ENCODE measurements at places on chromosomes 4 and X. TPM values are rescaled to one million over a fixed set of nuclear protein-coding genes. Genes with fewer than 3 reads are reported as not detected.

The GDPD2 gene
- total RNA-seq, result 0.30 TPM

- no peak for DNase-seq
Measured at GRCh38 chrX:77918568-77918967, 8.1 kb downstream of the ATP7A start.

The RAB40AL gene
- total RNA-seq, result 0.59 TPM

The MAGED4B gene
- 8.6 TPM for total RNA-seq

DNA sequence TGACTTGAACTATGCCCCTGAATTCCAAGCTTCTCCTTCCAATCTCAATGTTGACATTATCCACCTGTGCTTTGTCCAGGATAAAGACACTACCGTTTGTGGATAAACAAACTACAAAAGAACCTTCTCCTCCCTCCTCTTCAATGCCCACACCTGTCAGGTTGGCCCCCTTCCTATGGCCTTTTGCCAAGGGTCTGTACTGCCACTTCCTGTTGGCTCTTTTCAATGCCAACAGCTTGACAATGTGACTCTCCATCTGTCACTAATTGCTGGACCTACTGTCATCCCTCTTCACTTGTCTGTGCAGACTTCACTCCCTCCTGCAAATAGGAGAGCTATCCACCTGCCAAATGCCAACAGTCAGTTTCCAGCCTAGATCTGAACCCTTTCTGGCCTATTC, 35.8 kb upstream of the MID1 start:
- no peak for DNase-seq

The TRIM61 gene
- total RNA-seq, result 1.2 TPM

The NAA11 gene
- not detected for total RNA-seq

The NDNF gene
- total RNA-seq, result 21.7 TPM

- no peak for DNase-seq
Measured at GRCh38 chrX:70485466-70485865, 40.8 kb downstream of the DLG3 start.

GRCh38 chrX:95539041-95539440, 1145.6 kb upstream of the DIAPH2 start:
- no peak for DNase-seq

GRCh38 chrX:71632923-71633657, 14.8 kb upstream of the CXCR3 start:
- no peak for DNase-seq

- peak; percentile 0 for DNase-seq
Measured at GRCh38 chrX:134936542-134936941, 54.2 kb upstream of the SMIM10 start.

DNA sequence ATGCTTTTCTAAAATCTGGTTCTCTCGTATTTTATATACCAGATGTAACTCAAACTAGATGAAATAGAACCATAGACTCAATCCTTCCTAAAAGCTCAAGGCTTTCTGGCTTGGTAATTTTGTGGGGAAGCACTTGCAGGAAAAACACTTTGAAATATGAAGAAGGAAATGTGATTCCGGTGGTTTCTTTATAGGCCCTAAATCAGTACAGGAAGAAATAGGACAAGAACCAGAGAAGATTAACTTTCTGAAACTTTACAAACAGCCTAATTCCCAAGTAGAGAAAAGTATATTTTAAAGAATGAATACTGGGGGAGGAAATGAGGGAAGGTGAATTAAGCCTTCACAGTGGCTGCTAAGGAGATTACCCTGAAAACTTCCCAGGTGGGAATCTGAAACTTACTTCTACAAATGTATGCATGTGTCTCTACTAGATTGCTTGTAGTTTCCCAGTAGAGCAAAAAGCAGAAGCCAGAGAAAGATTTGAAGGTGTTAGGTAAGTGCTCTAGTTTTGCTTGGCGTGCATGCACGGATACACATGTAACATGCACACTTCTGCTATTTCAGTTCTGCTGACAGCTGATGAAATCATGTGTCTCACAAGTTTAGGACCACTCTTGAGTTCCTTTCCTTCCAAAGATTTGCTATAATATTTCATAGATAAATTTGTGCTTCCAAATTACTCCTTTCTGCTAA, 92.1 kb downstream of the AFF1 start:
- DNase-seq, result no peak

GRCh38 chr4:28787947-28788346, 1927.3 kb downstream of the STIM2 start:
- no peak for DNase-seq

- DNase-seq, result no peak
Measured at GRCh38 chrX:17732138-17732783, 5.0 kb upstream of the SCML1 start.

The TMEM31 gene
- total RNA-seq, result not detected

- no peak for DNase-seq
Measured at GRCh38 chr4:176671532-176671931, 121.2 kb downstream of the VEGFC start.

DNA sequence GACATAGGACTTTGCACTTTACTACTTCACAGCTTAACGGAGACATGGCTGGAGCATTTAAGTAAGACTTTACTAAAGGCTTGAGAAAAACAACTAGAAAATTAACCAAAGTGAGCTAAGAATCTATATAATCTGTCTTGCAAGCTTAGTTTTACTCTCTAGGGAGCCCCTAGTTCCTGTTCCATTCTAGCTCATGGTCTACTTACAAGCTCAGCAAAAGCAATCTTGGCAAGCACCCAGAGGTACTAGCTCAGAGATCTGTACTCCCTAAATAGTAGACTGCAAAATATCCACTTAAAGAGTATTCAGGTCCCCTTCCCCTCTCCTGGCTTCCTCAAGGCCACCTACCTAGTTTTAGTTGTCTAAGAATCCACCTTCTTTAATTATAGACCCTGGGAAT, 469.0 kb downstream of the IDS start:
- peak; percentile 32 for DNase-seq

DNA sequence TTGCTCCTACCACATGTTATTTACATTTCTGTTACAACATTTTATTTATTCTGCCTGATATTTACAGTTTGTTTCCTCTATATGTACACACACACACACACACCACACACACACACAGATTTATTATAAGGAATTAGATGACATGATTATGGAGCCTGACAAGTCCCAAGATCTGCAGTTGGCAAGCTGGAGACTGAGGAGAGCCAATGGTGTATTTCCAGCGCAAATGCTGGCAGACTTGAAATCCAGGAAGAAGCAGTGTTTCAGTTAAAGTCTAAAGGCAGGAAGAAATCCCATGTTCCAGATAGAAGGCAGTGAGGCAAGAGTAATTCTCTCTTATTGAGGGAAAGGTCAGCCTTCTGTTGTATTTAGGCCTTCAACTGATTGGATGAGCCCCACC, 1.8 kb upstream of the KLHL4 start:
- DNase-seq, result no peak

DNA sequence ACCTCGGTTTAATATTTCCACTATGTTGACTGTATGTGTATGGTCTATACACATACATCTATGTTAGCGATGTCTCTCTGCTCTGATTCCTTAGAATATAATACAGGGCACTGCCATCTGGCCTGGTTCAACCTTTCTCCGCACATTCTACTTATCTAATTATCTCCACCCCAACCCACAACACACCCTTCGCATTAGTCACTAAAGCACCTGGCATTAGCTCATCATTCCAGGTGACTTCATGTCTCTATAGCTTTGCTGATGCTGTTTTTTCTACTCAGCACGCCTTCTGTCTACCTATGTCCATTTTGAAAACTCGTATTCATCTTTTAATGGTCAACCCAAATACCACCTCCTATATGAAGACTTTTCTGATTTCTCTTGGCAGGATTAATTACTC, 425.2 kb upstream of the RASGEF1B start:
- DNase-seq, result no peak

DNA sequence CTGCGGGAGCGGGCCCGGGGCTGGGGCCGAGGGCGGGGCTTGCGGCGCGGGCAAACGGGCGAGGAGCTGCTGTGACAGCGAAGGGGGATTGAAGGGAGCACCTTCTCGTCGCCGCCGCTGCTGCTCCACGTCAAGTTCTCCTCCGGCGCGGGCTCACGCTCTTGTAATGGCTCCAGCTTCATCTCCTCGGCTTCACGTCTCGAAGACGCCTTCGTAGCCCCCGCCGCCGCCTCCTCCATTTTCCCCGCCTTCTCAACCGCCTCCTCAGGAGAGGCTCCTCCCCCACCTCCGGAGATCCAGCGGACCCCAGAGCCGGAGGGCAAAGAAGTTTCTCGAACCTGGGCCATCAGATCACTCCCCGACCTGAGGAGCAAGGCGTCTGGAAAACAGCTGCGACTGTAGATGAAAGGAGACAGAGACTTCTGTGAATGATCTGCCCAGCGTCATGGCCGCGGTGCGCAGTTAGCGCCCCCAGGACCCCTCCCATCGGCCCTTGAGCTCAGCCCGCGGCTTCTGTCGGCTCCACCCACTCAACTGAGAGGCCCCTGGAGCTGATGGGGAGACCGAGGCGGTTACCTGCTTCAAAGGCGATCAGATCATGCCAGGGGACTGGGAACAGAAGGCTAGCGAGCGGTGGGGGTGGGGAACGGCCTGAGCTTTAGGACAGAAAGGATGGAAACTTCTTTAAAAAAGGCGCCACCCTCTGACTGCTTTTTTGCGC, 895 bp downstream of the USP51 start:
- peak; percentile 44 for DNase-seq

DNA sequence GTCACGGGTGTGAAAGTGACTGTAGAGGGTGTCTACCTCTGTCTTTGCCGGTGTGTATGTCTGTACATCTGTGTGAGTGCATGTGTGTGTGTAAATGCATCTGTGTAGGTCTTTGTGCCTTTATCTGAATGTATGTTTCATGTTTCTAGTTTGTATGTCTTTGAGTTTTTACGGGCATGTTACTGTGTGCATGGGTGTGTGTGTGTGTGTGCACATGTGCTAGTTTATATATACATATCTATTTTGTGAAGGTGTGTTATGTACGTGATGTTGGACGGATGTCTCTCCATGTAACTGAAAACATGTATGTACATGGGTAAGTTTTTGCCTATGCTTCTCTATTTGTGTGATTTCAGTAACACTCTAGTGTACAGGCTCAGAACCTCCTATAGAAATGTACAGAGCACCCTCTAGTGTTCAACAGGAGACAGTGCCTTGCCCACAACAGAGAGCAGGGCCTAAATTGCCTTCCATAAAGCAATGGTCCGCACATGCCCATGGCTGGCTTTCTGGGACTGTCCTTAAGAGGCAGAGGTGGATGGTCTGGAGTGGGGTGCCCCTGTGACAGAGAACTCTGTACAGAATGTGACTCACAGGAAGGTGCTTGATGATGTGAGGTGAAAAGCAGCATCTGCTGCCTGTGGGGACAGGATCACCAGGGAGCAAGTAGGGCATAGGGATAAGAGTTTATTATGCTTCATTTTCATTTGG, 343.5 kb downstream of the RAPGEF2 start:
- peak; percentile 62 for DNase-seq

Data from skin of body (tissue), 3 donors.